ENCODE measurements at places on chromosomes 16 and 17. TPM values are rescaled to one million over a fixed set of nuclear protein-coding genes. Genes with fewer than 3 reads are reported as not detected.

DNA sequence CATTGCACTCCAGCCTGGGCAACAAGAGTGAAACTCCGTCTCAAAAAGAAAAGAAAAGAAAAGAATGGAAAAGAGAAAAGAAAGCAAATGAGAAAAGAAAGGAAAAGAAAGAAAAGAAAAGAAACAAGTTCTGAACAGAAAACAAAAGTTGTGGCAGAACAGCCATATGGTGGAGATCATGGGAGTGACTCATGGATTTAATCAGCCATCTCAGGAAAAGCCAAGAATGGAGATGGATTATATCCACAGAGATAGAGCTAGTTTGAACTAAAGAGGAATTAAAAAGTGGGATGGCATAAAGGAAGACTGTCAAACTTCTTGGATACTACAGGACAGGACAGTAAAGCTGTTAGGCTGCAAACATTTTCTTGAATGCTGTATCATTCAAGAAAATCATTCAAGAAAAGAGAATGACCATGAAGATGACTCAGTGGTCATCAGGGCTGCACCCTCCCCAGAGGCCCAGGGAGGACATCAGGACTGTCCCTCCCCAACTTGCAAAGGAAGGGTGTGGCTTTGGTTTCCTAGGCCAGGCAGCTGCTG, 120.6 kb downstream of the USP22 start:
- DNase-seq = no peak

DNA sequence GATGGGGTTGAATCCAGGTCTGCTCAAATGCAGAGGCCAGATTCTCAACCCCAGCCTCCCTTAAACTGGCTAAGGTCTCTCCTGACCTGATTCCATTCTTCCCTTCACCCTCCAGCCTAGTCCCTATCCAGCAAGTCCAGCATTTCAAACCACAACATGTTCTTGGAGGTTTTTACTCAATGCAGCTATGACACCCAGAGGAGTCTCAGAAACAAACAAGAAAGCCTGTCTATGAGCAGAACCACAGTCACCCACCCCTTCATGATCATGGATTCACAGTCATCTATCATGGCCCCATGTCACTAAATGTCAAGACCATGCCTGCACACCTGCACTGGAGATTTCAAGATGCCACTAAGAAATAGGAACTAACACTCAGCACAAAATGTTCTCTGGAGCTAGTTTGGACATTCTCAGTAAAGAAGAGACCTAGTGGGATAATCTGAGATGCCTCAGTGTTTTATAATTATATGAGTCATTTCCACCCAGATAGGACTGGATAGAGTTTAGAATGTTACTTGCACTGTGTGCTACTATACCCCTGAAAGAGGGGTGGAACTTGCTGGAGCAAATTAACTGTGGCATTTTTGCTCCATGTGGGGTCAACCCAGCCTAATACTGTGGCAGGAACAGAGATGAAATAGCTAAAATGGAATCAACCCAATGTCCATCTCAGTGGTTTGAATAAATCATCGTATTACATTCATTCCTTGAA, 9.5 kb upstream of the METTL22 start:
- DNase-seq = no peak

DNA sequence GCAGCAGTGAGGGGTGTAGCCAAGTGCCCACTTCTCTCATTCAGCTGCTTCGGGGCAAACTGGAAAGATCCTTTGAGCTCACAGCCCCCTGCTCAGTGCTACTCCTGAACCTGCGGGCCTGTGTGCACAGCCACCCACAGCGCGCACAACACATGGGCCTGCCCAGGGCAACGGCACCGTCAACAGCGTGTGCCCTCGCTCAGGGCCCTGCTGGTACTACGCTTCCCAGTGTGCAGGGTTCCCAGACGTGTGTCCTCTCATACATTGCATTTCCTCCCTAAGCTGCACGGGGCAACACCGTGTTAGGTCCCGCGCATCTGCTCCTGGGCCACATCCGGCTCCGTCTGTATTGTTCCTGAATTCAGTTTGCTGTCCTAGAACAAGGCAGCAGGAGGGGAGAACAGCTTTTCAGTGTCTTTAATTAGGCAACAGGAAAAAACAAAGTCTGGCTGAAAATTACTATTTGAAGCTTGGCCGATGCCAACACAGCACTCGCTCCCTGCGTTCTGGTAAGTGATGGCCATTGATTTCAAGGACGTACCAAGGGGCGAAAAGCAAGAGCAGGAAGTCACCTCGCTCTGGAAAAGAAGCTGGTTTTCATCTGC, 15.2 kb downstream of the MRM3 start:
- no peak for DNase-seq

DNA sequence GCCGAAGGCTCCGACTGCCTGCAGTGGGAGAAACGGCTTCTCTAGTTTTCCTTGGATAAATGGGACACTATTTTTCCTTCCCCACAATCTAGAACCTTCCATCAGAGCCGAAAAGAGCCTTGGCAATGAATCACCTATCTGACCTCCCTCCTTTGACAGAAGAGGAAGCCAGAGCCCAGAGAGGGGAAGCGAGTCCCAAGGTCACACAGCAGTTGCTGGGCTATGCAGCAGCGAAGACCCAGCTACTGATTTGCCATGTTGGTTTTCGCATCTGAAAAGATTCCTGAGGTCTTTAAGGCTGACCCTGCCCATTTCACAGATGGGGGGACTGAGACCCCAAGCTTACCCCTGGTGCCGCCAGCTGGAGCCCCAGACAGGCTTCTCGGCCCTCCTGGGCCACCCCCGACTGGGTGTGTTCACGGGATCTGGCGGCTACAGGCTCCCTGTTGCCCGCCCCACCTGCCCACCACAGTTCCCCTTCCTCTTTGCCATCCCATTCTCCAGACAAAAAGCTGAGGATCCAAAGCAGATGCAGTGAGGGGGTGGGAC, 45.9 kb downstream of the RAI1 start:
- DNase-seq = no peak

DNA sequence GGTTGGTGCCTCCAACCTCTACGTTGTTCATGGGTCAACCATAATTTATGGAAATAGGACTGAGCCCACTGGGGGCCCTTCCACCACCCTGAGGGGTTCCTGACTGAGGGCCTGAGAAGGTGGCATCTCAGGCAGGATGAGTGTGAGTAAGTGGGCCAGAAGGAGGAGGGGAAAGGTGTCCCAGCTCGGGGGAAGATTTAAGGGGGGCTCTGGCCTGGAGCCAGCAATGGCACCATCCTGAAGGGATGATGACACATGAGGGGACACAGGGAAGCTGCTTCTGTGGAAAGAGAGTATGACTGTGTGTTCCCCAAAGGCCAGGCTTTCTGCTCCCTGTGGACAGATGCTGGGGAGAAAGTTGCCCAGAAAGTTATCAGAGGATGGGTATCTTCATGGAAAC, 18.7 kb downstream of the MYL4 start:
- no peak for DNase-seq

GRCh38 chr16:84546669-84547545, 42.4 kb upstream of the MEAK7 start:
- no peak for DNase-seq

- DNase-seq = no peak
Observed at GRCh38 chr16:35746963-35747657, 2287.7 kb downstream of the TP53TG3F start.

DNA sequence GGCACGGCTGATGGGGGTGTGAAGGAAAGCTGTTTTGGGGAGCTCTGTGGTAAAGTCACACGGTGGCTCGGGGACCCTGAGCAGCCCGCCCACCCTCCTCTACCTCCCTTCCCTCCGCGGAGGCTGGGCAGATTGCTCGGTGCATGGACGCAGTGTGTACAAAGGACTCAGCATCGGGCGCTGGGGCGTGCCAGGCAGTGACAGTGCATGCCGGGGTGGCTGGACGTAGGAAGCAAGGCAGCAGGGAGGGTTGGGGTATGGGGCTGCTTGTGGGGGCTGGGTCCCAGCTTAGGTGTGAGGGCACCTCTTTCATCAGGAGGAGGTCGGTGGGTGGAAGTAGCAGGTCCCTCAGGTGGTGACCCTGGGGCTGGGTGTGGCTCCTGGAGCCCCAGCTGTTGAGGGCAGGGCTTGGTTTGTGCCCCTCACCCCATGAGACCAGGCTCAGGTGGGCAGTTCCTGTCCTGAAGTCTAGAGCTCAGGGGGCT, 159.9 kb upstream of the GSE1 start:
- no peak for DNase-seq

- peak; percentile 63 for DNase-seq
Observed at GRCh38 chr16:88759245-88759975, 25.6 kb downstream of the PIEZO1 start.

GRCh38 chr17:31067691-31068184, 27.0 kb upstream of the NF1 start:
- DNase-seq = peak; percentile 19

- no peak for DNase-seq
Observed at GRCh38 chr16:78762222-78762621, 662.8 kb downstream of the WWOX start.

DNA sequence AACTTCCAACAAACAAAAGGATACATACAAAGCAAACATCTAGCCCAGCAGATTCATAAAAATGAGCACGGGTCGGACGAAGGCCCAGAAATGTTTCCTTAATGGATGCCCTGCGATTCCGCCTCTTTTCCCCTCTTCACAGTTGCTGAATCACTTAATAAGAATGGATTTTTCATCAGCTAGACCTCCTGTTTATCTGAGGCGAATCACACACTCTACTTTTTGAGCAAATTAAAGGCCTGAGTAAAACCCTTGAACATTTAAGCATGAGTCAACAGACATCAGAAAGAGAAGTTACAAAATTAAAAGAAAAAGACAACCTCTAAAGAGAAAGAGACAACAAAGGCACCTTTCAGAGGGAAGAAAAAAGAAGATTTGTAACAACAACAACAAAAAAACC, 44.7 kb downstream of the HS3ST3A1 start:
- no peak for DNase-seq

DNA sequence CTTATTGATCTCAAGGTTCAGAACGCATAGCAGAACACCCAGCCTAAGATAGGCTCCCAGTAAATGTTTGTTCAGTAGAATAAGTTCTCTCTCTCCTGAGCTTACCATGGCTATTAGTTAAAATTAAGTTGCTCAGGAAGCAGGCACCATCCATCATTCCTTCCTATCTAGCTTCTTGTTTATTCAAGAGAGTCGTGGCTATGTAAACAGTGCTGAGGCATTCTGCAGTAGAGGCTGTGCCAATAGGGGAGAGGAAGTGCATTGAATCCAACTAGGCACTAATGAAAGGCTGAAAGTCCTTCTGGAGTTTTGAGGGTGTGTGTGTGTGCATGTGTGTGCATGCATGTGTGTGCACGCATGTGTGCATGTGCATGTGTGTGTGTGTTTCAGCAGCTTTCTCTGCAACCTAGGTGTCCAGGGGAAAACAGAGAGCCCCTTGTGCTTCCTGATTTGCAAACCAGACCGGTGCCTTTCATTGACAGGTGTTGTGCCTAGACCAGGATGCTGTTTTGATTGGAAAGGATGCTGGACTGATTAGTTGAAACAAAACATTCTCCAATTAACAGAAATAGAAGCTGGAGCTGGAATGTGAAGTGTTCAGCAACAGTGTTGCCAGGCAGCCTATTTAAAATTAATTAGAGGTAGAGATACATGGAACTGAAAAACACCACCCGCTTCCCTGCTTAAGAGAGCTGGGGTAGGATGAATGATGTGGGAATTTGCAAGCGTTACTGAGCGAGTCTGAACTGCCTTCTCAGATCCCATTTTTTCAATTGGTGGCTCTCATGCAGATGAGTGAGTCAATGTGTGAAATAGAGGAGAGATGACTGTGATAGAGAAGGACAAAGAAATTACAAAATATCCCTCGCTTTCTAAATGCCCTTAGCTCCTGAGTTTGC, 103.3 kb upstream of the CLEC3A start:
- DNase-seq = peak; percentile 8

- DNase-seq = peak; percentile 80
Observed at GRCh38 chr17:9937241-9937761, 32.2 kb upstream of the RCVRN start.

- peak; percentile 43 for DNase-seq
Observed at GRCh38 chr17:56111706-56112485, 41.4 kb upstream of the ANKFN1 start.

DNA sequence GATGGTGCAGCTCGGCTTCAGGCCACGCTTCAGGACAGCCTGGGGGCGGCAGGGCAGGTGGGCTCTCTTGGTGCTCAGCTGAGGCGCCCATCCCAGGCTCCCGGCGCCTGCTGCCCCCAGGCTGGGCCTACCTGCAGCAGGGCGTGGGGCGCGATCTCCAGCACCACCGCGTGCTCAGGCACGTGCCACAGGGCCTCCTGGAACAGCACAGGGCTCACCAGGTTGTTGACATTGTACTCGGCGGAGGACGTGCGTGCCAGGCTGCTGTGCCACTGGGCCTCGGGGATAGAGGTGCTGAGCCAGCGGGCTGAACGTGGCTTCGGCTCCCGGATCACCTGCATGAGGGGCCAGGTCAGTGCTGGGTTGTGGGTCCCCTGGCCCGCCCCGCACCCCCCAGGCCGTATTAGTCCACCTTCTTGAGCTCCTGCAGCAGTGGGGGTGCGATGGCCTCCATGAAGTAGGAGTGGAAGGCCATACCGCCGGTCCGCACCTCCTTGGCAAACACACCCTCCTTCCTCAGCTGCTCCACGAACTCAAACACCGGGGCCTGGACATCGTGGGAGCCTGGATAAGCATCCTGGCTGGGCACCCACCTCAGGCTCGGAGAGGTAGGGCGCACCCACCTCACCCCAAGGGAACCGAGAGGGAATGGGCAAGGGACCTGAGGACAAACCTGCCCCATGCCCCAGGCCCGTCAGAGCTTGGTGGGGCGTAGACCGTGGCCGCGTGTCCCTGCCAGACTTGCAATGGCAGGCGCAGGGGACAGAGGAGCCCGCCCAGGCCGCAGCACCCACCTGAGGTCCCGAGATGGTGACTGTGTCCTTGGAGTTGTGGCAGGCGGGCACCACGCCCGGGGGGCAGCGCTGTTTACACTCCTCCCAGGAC, 9.0 kb downstream of the FASN start:
- DNase-seq = no peak

DNA sequence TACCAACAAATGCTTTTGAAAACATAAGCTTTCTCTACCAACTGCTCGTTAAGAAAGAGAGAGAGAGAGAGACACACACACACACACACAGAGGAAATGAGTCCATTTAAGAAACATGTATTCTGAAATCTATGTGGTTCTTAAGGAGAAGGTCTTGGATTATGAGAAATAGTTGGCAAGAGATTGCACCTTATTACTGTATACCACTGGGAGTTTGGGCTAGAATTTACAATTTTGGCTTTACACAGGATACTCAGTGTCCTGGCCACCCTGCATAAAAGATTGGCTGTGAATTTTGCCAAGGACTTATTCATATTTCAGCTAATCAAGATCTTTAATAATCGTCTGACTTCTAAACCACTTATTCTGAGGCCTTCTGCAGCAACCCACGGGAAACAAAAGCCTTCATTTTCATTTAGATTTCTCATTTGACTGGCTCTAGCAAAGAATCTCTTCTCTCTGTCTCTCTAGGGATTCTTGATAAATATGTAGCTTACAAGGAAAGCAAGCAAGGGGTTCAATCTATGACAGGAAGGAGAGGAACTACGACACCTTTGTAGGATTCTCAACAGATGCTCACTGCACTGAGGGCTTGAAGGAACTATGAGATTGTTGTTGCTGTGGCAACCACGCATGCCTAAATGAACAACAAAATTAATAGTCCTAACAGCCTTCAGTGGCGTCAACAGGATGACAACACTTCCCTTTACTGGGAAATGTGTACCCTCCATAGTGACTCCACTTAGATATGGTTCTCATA, 75.3 kb upstream of the GNAO1 start:
- no peak for DNase-seq

GRCh38 chr16:46775214-46775613, 27.1 kb upstream of the MYLK3 start:
- DNase-seq = no peak

Gene NACA2
- not detected for total RNA-seq

Gene YBX2
- 0.51 TPM for total RNA-seq

Gene CARD14
- 14.9 TPM for total RNA-seq

Gene LGALS9
- total RNA-seq = 7.3 TPM

Gene CHRNE
- 3.8 TPM for total RNA-seq

Gene BCAR1
- total RNA-seq = 54.8 TPM

Gene RAB37
- 1.9 TPM for total RNA-seq

All from tongue (tissue), 3 donors.